Stimulated activated CD4-positive, alpha-beta T cell treated with anti-CD3 and anti-CD28 coated beads, Interleukin-12 subunit alpha, Interleukin-12 subunit beta, amount 100 ng/mL, for 4 hours (primary cell): ENCODE measurements at places on chromosomes 13 and 19.

- DNase-seq = peak; percentile 30
These were observed 6.2 kb downstream of the SYT5 start for GRCh38 chr19:55173714-55174409.

DNA sequence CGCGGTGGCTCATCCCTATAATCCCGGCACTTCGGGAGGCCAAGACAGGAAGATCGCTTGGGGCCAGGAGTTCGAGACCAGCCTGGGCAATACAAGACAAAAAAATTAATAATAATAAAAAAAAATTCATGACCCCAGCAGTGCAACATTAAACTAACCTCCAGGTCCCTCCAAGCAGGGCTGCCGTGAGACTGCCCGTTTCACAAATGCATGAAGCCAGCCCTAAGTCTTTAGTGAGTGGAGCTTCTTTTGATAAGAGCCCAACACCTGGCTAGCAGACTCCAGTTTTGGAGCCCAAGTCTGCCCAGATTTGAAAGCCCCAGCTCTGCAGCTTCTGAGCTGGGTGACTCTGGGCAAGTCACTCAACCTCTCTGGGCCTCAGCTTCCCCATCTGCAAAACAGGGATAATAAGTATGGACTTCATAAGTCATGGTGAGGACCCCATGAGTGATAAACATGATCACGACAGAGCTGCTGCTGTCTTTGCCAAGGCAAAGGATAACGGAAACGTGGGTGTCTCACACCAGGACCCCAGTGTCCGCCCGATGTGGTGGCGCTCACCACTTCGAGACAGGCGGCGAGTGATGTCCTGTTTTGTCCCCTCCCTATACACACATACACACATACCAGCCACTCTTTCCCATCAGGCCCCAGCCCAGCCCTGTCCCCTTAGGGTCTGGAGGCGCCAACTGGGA, 38.4 kb upstream of the NANOS3 start:
- no peak for DNase-seq

- DNase-seq = no peak
These were observed 193.1 kb downstream of the ZIC5 start for GRCh38 chr13:99778500-99778899.

DNA sequence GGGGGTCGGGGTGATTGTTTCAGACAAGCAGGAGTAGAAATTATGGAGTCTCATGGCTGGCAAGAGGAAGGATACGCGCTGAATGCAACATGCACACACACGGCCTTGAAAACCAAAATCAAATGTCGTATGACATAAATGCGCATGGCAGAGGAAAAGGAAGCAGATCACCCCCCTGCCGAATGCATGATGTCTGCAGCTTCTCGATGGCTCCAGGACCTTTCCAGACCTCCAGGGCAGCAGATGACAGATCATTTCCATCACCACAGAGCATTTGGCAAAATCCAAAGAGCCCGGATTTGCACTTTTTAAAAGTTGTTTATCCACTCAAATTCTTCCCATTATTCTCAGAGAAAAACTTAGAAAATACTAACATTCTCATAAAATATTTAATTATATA, 211.7 kb downstream of the NHLRC3 start:
- DNase-seq = no peak
